ENCODE measurements at places on chromosomes 5 and 9.

GRCh38 chr5:174734571-174735497 lies 10.5 kb downstream of the MSX2 start:
- DNase-seq = no peak
- peaks cover 55% of the 10 kb centered on the region for H3K27me3 ChIP-seq
- H3K36me3 ChIP-seq = no peaks in the 10 kb centered on the region

GRCh38 chr9:29044959-29045358 lies 1471.7 kb upstream of the C9orf72 start:
- H3K27me3 ChIP-seq = no peaks in the 10 kb centered on the region
- no peak overlapping the region for H3K27ac ChIP-seq
- H3K4me1 ChIP-seq = no peaks in the 10 kb centered on the region
- no peak for DNase-seq

GRCh38 chr9:82081496-82081895 lies 92.9 kb downstream of the SPATA31D1 start:
- H3K4me3 ChIP-seq = no peak overlapping the region
- no peaks in the 10 kb centered on the region for H3K27me3 ChIP-seq
- H3K27ac ChIP-seq = no peak overlapping the region
- no peak for DNase-seq
- H3K36me3 ChIP-seq = no peaks in the 10 kb centered on the region

DNA sequence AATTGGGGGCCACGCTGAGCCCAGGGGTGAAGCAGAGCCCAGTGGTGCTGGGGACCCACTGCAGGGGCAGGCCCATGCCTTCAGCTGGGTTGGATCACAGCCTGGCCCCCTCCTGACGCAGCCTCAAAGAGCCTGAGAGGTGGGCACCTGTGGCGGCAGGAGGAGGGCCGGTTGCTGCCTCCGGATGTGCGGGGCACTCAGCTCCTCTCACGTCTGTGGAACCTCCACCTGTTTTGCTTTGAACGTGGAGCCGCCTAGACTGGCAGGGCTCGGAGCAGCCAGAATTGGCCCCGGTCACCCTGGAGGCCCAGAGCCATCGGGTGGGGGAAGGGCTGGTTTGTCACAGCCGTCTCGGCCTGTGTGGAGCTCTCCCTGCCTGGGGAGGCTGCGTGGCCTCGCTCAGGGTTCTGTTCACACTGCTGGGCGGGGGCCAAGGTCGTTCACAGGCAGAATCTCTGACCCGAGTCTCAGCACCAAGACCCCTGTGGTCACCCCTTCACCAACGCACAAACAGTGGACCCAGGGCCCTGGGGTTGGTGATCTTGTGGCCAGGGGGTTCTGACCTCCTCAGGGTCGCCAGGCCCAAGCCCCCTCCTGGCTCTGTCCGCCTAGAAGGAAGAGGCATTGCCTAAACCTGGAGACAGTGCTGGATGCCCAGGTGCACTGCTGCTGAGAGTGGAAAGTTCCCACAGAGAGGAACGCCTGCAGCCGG lies 9.2 kb upstream of the SLC9A3 start:
- peak; percentile 59 for DNase-seq
- H3K27me3 ChIP-seq = no peaks in the 10 kb centered on the region
- peaks cover 4% of the 10 kb centered on the region for H3K4me1 ChIP-seq
- no peaks in the 10 kb centered on the region for H3K36me3 ChIP-seq
- H3K4me3 ChIP-seq = no peak overlapping the region
- no peak overlapping the region for H3K27ac ChIP-seq

DNA sequence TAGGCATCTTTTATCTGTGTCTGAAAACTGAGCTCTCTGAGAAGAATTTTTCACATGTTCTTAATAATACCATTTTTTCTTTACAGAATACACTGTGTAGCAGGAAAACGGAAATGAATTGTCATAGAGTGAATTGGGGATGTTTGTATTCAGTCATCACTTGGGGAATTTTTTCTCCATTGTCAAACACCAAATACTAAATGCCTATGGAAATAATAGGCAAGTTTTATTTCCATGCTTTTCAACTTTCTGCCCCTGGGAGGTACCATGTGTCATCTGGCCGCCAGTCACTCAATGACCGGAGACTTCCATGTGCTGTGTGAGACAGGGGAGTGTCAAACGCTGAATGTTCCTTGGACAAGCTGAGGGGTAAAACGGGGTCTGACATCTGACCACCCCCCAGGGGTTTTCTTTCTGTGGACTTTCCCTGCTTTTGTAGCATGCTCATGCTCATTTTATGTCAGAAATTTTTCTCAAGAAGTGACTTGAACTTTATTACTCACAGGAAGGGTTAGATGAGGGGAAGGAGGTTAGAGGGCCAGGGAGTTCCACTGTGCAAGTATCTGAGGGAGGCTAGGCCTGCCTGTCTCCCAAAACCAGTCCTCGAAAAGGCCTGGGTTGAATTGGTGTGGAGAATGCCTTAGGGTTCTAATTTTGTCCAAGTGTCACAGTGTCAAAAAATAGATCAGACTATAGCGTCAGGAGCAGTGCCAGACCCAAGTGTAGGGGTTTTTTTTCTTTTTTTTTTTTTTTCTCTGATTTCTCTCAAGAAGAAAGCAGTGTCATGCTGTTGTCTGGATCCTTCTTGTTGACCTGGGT lies 438.6 kb downstream of the AGTPBP1 start:
- no peak for DNase-seq
- H3K4me3 ChIP-seq = no peak overlapping the region
- no peak overlapping the region for H3K27ac ChIP-seq

- no peak overlapping the region for H3K27ac ChIP-seq
- no peaks in the 10 kb centered on the region for H3K36me3 ChIP-seq
- no peak overlapping the region for H3K4me3 ChIP-seq
- no peak for DNase-seq
- H3K27me3 ChIP-seq = no peaks in the 10 kb centered on the region
These were observed 244.3 kb downstream of the CSNK1G3 start for GRCh38 chr5:123756318-123756665.

DNA sequence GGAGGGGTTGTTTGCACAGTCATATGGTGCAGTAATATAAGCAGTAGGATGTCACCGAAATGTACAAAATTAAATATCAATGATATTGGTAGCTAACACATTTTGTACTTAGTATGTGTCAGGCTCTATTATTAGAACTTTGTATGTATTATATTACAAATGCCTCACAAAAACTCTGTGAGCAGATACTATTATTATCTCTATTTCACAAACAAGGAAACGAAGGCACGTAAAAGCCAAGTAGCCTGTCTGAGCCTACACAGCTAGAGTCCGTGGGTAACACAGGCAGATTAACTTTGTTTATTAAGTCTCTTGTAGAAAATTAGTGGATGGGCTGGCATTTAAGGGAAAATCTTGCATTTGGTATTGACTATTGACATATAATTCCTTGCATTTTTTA lies 284.3 kb upstream of the DAB2 start:
- no peak overlapping the region for H3K4me3 ChIP-seq
- H3K36me3 ChIP-seq = no peaks in the 10 kb centered on the region
- DNase-seq = no peak

DNA sequence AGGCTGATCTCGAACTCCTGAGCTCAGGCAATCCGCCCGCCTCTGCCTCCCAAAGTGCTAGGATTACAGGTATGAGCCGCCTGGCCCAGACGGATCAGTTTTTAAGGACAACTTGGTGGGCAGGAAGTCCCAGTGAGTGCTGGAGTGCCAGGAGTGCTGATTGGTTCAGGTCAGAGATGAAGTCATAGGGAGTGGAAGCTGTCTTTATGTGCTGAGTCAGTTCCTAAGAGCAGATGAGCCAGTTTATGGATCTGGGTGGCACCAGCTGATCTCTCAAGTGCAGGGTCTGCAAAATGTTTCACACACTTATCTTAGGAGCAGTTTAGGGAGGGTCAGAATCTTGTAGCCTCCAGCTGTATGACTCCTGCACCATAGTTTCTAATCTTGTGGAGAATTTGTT lies 292.1 kb upstream of the ELAVL2 start:
- no peak overlapping the region for H3K4me3 ChIP-seq
- H3K27ac ChIP-seq = no peak overlapping the region
- no peaks in the 10 kb centered on the region for H3K36me3 ChIP-seq
- H3K4me1 ChIP-seq = no peaks in the 10 kb centered on the region
- H3K27me3 ChIP-seq = no peaks in the 10 kb centered on the region

GRCh38 chr5:11733185-11733839 lies 170.9 kb downstream of the CTNND2 start:
- no peaks in the 10 kb centered on the region for H3K27me3 ChIP-seq
- no peaks in the 10 kb centered on the region for H3K36me3 ChIP-seq
- no peaks in the 10 kb centered on the region for H3K4me1 ChIP-seq
- no peak for DNase-seq

Measured in upper lobe of left lung (tissue), 6 donors.